ENCODE measurements at places on chromosomes 2 and 18. TPM values are rescaled to one million over a fixed set of nuclear protein-coding genes. Genes with fewer than 3 reads are reported as not detected.

GRCh38 chr2:201880579-201880978, 74.2 kb downstream of the CDK15 start:
- no peak overlapping the region for H3K4me3 ChIP-seq
- H3K36me3 ChIP-seq: no peaks in the 10 kb centered on the region
- H3K27ac ChIP-seq: no peak overlapping the region

Gene UGT1A10
- not detected for total RNA-seq

- no peak for DNase-seq
- no peaks in the 10 kb centered on the region for H3K27me3 ChIP-seq
- H3K4me3 ChIP-seq: no peak overlapping the region
- no peak overlapping the region for H3K27ac ChIP-seq
- H3K36me3 ChIP-seq: no peaks in the 10 kb centered on the region
Measured at GRCh38 chr2:205496772-205497171, 185.5 kb upstream of the NRP2 start.

Gene PRKAG3
- not detected for total RNA-seq

- peaks cover 64% of the 10 kb centered on the region for H3K4me1 ChIP-seq
- no peak overlapping the region for H3K4me3 ChIP-seq
- H3K27me3 ChIP-seq: no peaks in the 10 kb centered on the region
- H3K36me3 ChIP-seq: peaks cover 27% of the 10 kb centered on the region
- H3K27ac ChIP-seq: no peak overlapping the region
Measured at GRCh38 chr18:59906203-59906602, 6.4 kb downstream of the PMAIP1 start.

Gene DCC
- not detected for total RNA-seq

DNA sequence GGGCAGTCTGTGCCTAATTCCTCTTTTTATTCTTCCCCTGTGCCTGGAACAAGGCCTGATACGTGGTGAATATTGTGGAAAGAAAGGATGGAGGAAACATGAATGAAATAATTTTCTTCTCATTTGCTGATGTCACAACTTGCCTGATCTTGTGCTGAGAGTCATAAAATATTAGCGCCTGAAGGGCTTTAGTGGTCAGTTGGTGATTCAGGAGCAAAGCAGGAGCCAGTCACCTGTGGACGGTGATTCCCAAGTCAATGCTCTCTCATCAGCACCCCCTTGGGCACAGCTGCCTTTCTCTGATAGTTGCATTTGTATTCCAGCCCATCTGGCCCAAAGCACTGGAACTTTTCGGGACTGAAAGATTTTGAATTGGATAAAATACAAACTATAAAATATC, 502.6 kb upstream of the RAB12 start:
- H3K4me1 ChIP-seq: no peaks in the 10 kb centered on the region
- no peak overlapping the region for H3K4me3 ChIP-seq
- DNase-seq: no peak
- no peak overlapping the region for H3K27ac ChIP-seq
- no peaks in the 10 kb centered on the region for H3K36me3 ChIP-seq

Gene ACP1
- 115 TPM for total RNA-seq

Gene OTOS
- total RNA-seq: not detected

GRCh38 chr2:223383315-223383714, 218.8 kb downstream of the SCG2 start:
- H3K4me1 ChIP-seq: no peaks in the 10 kb centered on the region
- no peaks in the 10 kb centered on the region for H3K36me3 ChIP-seq
- H3K4me3 ChIP-seq: no peak overlapping the region
- no peak for DNase-seq

GRCh38 chr18:44518666-44519065, 162.0 kb upstream of the SETBP1 start:
- no peak for DNase-seq
- H3K4me3 ChIP-seq: no peak overlapping the region
- H3K27me3 ChIP-seq: no peaks in the 10 kb centered on the region
- H3K36me3 ChIP-seq: no peaks in the 10 kb centered on the region
- H3K27ac ChIP-seq: no peak overlapping the region
- H3K4me1 ChIP-seq: peaks cover 23% of the 10 kb centered on the region

DNA sequence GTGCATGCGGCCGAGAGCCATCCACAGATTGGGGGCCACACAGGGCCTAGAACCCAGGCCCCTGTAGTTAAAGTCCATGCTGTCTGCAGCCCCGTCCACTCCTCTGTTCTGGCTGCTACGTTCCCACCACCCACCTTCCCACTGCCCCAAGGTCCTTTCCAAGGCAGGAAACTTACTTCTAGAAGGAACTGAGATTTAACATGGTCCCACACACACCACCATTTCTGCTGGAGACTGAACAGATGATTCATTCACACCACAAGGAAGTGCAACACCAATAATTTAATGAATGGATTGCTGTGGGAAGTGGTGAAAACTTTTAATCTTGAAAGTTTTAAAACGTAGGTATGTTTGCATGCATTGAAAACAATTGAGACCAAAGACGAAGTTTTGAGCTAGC, 95.2 kb downstream of the LBH start:
- no peaks in the 10 kb centered on the region for H3K27me3 ChIP-seq
- no peaks in the 10 kb centered on the region for H3K4me1 ChIP-seq
- H3K4me3 ChIP-seq: no peak overlapping the region
- H3K36me3 ChIP-seq: no peaks in the 10 kb centered on the region
- H3K27ac ChIP-seq: no peak overlapping the region
- DNase-seq: no peak

- H3K4me3 ChIP-seq: no peak overlapping the region
- no peaks in the 10 kb centered on the region for H3K36me3 ChIP-seq
- no peak overlapping the region for H3K27ac ChIP-seq
- DNase-seq: no peak
- H3K27me3 ChIP-seq: peaks cover 81% of the 10 kb centered on the region
- no peaks in the 10 kb centered on the region for H3K4me1 ChIP-seq
Measured at GRCh38 chr2:98127229-98127989, 40.4 kb downstream of the VWA3B start.

- H3K27me3 ChIP-seq: no peaks in the 10 kb centered on the region
- no peak overlapping the region for H3K27ac ChIP-seq
- DNase-seq: no peak
- no peaks in the 10 kb centered on the region for H3K36me3 ChIP-seq
- no peak overlapping the region for H3K4me3 ChIP-seq
- no peaks in the 10 kb centered on the region for H3K4me1 ChIP-seq
Measured at GRCh38 chr2:143498496-143498895, 369.3 kb downstream of the ARHGAP15 start.

Gene LYG2
- not detected for total RNA-seq

DNA sequence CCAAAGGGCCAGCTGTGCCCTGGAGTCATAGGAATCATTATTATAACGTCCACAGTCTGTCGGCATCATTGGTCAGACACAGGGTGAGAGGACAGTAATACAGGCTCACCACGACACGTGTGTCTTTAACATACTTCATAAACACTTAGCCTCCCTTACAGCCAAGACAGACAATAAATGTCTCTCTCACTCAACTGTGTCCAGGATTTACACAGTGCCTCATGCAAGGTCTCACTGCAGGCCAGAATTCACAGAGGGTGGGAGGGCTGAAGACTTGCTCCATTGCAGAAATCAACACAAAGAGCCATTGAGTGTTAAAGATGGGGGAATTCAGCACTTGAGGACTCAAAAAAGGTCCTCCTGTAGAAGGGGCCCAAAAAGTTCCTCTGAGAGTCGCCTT, 210.5 kb downstream of the BCL2 start:
- H3K36me3 ChIP-seq: no peaks in the 10 kb centered on the region
- H3K27ac ChIP-seq: no peak overlapping the region
- DNase-seq: no peak
- H3K27me3 ChIP-seq: no peaks in the 10 kb centered on the region
- H3K4me3 ChIP-seq: no peak overlapping the region

Gene TMEM214
- 60.9 TPM for total RNA-seq

GRCh38 chr2:50765146-50765545, 266.8 kb downstream of the NRXN1 start:
- no peak overlapping the region for H3K27ac ChIP-seq
- DNase-seq: no peak
- H3K4me1 ChIP-seq: no peaks in the 10 kb centered on the region
- H3K4me3 ChIP-seq: no peak overlapping the region

GRCh38 chr2:219929835-219930234, 302.4 kb downstream of the SLC4A3 start:
- H3K36me3 ChIP-seq: no peaks in the 10 kb centered on the region
- no peaks in the 10 kb centered on the region for H3K4me1 ChIP-seq
- H3K4me3 ChIP-seq: no peak overlapping the region
- DNase-seq: no peak
- H3K27me3 ChIP-seq: no peaks in the 10 kb centered on the region
- H3K27ac ChIP-seq: no peak overlapping the region

DNA sequence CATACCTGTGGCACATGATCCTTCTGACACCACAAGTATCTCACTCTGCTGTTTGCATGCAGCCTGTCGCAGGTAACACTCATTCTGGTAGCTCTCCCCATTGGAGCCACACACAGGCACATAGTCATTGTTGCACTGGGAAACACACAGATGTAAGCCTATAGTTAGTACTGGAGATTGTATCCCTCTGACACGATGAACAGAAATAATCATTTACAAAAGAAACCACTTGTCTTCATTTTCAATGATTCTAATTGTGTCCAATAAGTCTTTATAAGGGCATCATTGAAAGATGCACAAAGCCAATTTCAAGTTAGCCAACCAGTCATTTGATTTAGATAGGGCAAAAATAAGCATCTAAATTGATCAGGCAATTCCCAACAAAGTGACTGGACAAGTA, 10.4 kb downstream of the TMEFF2 start:
- DNase-seq: no peak
- H3K4me1 ChIP-seq: no peaks in the 10 kb centered on the region
- H3K36me3 ChIP-seq: no peaks in the 10 kb centered on the region
- no peak overlapping the region for H3K4me3 ChIP-seq

Gene ACOXL
- 10.7 TPM for total RNA-seq

Gene ATOH8
- total RNA-seq: 0.25 TPM

Gene PLEK
- total RNA-seq: not detected

Gene ABHD1
- total RNA-seq: not detected

Gene GPR45
- total RNA-seq: not detected

DNA sequence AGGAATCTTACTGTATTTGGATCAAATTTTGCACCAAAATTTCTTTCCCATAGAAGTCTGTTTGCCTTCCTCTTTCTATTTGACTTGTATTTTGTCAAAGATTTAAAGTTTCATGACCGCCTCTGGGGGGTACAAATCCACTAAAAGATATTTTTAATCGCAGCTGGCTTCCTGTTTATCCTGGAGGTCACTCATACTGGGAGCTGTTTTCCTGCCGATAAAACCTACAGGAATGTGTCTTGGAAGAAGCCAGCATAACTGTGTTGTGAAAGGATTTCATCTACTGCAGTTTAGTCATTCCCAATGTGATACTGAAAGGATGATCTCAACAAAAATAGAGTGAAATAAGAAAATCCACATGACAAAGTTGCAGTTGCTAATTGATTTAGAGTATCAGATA, 184.0 kb downstream of the RIT2 start:
- no peaks in the 10 kb centered on the region for H3K4me1 ChIP-seq
- H3K27me3 ChIP-seq: no peaks in the 10 kb centered on the region
- H3K36me3 ChIP-seq: no peaks in the 10 kb centered on the region
- DNase-seq: no peak
- H3K27ac ChIP-seq: no peak overlapping the region

Gene DPP10
- not detected for total RNA-seq

DNA sequence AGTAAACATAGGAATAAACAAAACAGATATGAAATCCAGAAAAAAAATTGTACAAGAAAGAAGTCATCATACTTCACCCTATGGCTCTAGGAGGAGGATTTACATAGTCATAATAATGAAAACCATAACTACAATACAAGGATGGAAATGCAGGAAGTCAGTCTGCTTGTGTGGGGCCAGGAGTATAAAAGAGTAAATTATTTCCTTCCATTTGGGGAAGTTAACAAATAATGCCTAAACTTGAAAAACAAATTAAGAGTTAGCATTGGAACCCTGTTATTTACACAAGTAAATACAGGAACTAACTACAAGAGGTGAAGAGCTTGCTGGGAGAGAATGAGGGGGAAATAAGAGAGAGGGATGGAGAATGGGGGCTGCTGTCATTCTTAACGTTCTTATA, 15.4 kb downstream of the TMEM163 start:
- no peak overlapping the region for H3K27ac ChIP-seq
- no peaks in the 10 kb centered on the region for H3K36me3 ChIP-seq
- no peak overlapping the region for H3K4me3 ChIP-seq
- H3K27me3 ChIP-seq: no peaks in the 10 kb centered on the region

GRCh38 chr2:67616749-67617148, 219.6 kb downstream of the ETAA1 start:
- no peak overlapping the region for H3K4me3 ChIP-seq
- no peaks in the 10 kb centered on the region for H3K27me3 ChIP-seq
- no peak overlapping the region for H3K27ac ChIP-seq
- no peaks in the 10 kb centered on the region for H3K4me1 ChIP-seq

- H3K27me3 ChIP-seq: peaks cover 29% of the 10 kb centered on the region
- no peaks in the 10 kb centered on the region for H3K4me1 ChIP-seq
- no peak overlapping the region for H3K4me3 ChIP-seq
- DNase-seq: no peak
- H3K27ac ChIP-seq: no peak overlapping the region
Measured at GRCh38 chr2:217909156-217909820, 93.5 kb downstream of the TNS1 start.

- DNase-seq: no peak
- H3K27ac ChIP-seq: no peak overlapping the region
- no peaks in the 10 kb centered on the region for H3K36me3 ChIP-seq
Measured at GRCh38 chr2:226600802-226601201, 198.8 kb downstream of the IRS1 start.

Gene REG1B
- not detected for total RNA-seq

Gene FKBP7
- total RNA-seq: 3.8 TPM

Gene TGFA
- total RNA-seq: 36.4 TPM

DNA sequence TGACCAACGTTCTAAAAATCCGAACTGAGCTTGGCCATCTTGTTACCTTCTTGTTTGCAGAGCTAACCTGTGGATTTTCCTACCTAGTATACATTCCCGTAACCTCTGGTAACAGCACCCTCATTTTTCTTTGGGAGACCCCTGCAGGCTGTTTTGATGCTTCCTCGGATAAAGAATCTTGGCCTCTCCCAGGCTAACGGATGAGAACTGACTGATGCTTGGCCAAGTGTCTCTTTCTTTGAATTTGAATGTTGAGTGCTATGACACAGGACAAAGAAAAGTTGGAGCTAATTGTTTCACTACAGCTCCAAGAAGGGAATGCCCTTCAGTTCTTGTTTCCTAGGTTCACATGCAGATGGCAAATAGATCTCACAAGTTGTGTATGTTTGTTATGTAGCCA, 19.3 kb upstream of the CAVIN2 start:
- peaks cover 24% of the 10 kb centered on the region for H3K4me1 ChIP-seq
- H3K36me3 ChIP-seq: no peaks in the 10 kb centered on the region
- H3K4me3 ChIP-seq: no peak overlapping the region

DNA sequence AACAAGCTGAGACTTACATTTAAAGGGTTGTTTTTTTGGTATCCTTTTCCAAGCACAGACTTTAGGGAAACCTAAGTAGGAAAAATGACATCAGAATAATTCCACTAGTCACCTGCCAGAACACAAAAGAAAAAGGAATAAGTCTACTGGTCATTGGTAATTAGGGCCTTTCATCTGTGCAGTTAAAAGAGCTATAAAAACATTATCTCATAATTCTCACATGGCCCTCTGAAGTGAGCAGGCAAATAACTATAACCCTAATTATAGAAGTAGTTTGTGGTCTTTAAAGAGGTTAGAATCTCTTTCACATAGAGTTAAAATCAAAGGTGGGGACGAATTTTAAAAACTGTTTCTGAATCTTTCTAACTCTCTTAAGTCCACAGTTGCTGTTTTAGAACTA, 111.1 kb upstream of the B3GNT2 start:
- H3K27me3 ChIP-seq: no peaks in the 10 kb centered on the region
- no peak overlapping the region for H3K4me3 ChIP-seq
- H3K36me3 ChIP-seq: no peaks in the 10 kb centered on the region
- DNase-seq: no peak

GRCh38 chr2:64593035-64593655, 60.6 kb downstream of the SERTAD2 start:
- no peak for DNase-seq
- H3K27me3 ChIP-seq: no peaks in the 10 kb centered on the region
- H3K27ac ChIP-seq: no peak overlapping the region
- H3K4me1 ChIP-seq: peaks cover 20% of the 10 kb centered on the region
